ENCODE measurements at places on chromosomes 4 and X. TPM values are rescaled to one million over a fixed set of nuclear protein-coding genes. Genes with fewer than 3 reads are reported as not detected.

Gene NLGN3
- 0.63 TPM for total RNA-seq

- H3K4me1 ChIP-seq: peaks cover 25% of the 10 kb centered on the region
- H3K36me3 ChIP-seq: no peaks in the 10 kb centered on the region
- no peak overlapping the region for H3K27ac ChIP-seq
- peaks cover 4% of the 10 kb centered on the region for H3K27me3 ChIP-seq
Measured at GRCh38 chr4:99759346-99759984, 57.2 kb upstream of the DAPP1 start.

DNA sequence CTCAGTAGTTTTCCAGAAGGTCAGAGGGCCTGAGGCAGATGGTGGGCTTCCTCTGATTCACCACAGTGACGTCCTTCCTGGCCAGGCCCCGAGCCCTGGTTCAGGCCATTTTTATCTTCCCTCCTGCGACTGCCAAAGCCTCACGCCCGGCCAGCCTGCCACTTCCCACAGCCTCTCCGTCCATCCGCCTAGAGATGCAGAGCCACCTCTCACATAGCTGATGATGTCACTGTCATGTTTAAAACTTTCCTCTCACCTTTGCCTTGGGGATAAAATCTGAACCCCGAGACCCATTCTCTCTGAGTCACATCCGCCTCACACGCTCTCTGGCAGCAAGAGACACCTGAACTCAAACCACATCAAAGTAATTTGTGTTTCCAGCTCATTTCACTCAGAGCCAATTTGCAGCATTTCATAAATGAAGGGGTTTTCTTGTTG lies 175.3 kb downstream of the QDPR start:
- H3K27me3 ChIP-seq: no peaks in the 10 kb centered on the region
- peak overlapping the region; percentile 41 for H3K4me3 ChIP-seq
- DNase-seq: peak; percentile 88
- H3K27ac ChIP-seq: peak overlapping the region; percentile 94

GRCh38 chr4:156971676-156972378 lies at the start of gene PDGFC:
Gene PDGFC, minus strand, starts transcription at chr4:156971799. Its CDS starts 896 bp downstream, at chr4:156970903.
- H3K36me3 ChIP-seq: no peaks in the 10 kb centered on the region
- H3K27ac ChIP-seq: no peak within 1 kb of the TSS
- peak; percentile 9 for DNase-seq
- peaks cover 59% of the 10 kb centered on the region for H3K27me3 ChIP-seq
- H3K4me3 ChIP-seq: peak within 1 kb of the TSS; percentile 1

GRCh38 chr4:8538076-8538702 lies 42.0 kb upstream of the GPR78 start:
- H3K36me3 ChIP-seq: no peaks in the 10 kb centered on the region
- H3K4me3 ChIP-seq: no peak overlapping the region
- H3K4me1 ChIP-seq: peaks cover 9% of the 10 kb centered on the region
- H3K27me3 ChIP-seq: peaks cover 3% of the 10 kb centered on the region

Gene ARR3
- total RNA-seq: not detected

Gene CLIC2
- total RNA-seq: not detected

- DNase-seq: no peak
- H3K4me1 ChIP-seq: no peaks in the 10 kb centered on the region
- H3K27me3 ChIP-seq: no peaks in the 10 kb centered on the region
- no peak overlapping the region for H3K4me3 ChIP-seq
Measured at GRCh38 chr4:16760617-16761363, 137.7 kb downstream of the LDB2 start.

- H3K4me1 ChIP-seq: no peaks in the 10 kb centered on the region
- no peak overlapping the region for H3K27ac ChIP-seq
- DNase-seq: no peak
- H3K36me3 ChIP-seq: no peaks in the 10 kb centered on the region
Measured at GRCh38 chr4:10354746-10355145, 102.5 kb downstream of the ZNF518B start.

- H3K4me3 ChIP-seq: no peak overlapping the region
- no peaks in the 10 kb centered on the region for H3K4me1 ChIP-seq
- H3K27me3 ChIP-seq: no peaks in the 10 kb centered on the region
Measured at GRCh38 chrX:67524950-67525691, 18.7 kb upstream of the AR start.

GRCh38 chr4:145390571-145390970 lies 91.1 kb upstream of the SMAD1 start:
- H3K27ac ChIP-seq: no peak overlapping the region
- no peaks in the 10 kb centered on the region for H3K4me1 ChIP-seq
- peaks cover 27% of the 10 kb centered on the region for H3K27me3 ChIP-seq
- H3K4me3 ChIP-seq: no peak overlapping the region
- H3K36me3 ChIP-seq: no peaks in the 10 kb centered on the region
- no peak for DNase-seq

Gene CLGN
- total RNA-seq: 0.23 TPM

Gene ZFP92
- 1.3 TPM for total RNA-seq

Gene PRDM8
- total RNA-seq: 2.8 TPM

DNA sequence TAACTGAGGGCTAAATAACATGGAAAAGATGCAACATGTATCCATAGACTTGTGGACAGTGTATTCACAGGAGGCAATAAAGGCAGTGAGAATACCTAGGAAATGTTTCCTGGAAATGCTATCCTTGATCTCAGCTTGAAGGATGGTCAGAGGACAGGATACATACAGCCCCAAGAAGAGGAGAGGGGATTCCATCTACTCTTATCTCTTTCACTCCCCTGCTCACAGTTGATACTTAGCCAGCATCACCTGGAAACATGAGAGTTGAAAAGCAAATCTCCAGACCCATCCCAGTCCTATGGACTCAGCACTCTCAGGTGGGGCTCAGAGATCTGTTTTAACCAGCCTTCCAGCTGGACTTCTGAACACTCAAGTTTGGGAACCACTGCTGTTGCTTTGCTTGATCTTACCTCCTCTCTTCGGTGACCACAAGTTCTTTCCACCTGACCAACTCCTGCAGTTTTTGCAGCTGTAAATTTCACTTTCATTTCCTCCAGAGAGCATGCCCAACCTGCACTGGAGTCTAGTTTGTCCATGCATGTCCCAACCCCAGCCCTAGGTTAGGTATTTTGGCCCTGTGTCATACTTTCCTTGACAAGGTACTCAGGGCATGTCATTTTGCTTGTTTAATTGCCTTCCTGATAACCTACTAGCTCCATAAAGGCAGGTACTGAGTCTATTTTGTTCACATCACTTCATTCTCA lies 10.4 kb downstream of the RELL1 start:
- peak overlapping the region; percentile 11 for H3K27ac ChIP-seq
- H3K4me1 ChIP-seq: peaks cover 72% of the 10 kb centered on the region
- H3K36me3 ChIP-seq: peaks cover 16% of the 10 kb centered on the region
- DNase-seq: peak; percentile 34
- H3K27me3 ChIP-seq: no peaks in the 10 kb centered on the region
- no peak overlapping the region for H3K4me3 ChIP-seq

Gene IQCM
- not detected for total RNA-seq

- no peaks in the 10 kb centered on the region for H3K4me1 ChIP-seq
- DNase-seq: no peak
- no peak overlapping the region for H3K27ac ChIP-seq
- H3K4me3 ChIP-seq: no peak overlapping the region
- peaks cover 8% of the 10 kb centered on the region for H3K27me3 ChIP-seq
- no peaks in the 10 kb centered on the region for H3K36me3 ChIP-seq
Measured at GRCh38 chr4:74682567-74683359, 111.6 kb downstream of the BTC start.

Gene CCDC160
- not detected for total RNA-seq

Gene PAGE4
- not detected for total RNA-seq

- DNase-seq: no peak
- peak overlapping the region; percentile 74 for H3K27ac ChIP-seq
- no peaks in the 10 kb centered on the region for H3K27me3 ChIP-seq
- H3K4me1 ChIP-seq: peaks cover 77% of the 10 kb centered on the region
- peaks cover 56% of the 10 kb centered on the region for H3K36me3 ChIP-seq
Measured at GRCh38 chrX:136674270-136674985, 26.5 kb downstream of the CD40LG start.

Gene CT45A2
- not detected for total RNA-seq

- peaks cover 52% of the 10 kb centered on the region for H3K4me1 ChIP-seq
- DNase-seq: peak; percentile 9
- peak overlapping the region; percentile 61 for H3K27ac ChIP-seq
- peaks cover 15% of the 10 kb centered on the region for H3K36me3 ChIP-seq
Measured at GRCh38 chrX:41664375-41664901, 24.3 kb upstream of the GPR34 start.

GRCh38 chr4:136643416-136643815 lies 888.9 kb downstream of the PCDH18 start:
- no peaks in the 10 kb centered on the region for H3K4me1 ChIP-seq
- no peak overlapping the region for H3K4me3 ChIP-seq
- no peak overlapping the region for H3K27ac ChIP-seq
- no peaks in the 10 kb centered on the region for H3K27me3 ChIP-seq
- no peak for DNase-seq
- H3K36me3 ChIP-seq: no peaks in the 10 kb centered on the region

DNA sequence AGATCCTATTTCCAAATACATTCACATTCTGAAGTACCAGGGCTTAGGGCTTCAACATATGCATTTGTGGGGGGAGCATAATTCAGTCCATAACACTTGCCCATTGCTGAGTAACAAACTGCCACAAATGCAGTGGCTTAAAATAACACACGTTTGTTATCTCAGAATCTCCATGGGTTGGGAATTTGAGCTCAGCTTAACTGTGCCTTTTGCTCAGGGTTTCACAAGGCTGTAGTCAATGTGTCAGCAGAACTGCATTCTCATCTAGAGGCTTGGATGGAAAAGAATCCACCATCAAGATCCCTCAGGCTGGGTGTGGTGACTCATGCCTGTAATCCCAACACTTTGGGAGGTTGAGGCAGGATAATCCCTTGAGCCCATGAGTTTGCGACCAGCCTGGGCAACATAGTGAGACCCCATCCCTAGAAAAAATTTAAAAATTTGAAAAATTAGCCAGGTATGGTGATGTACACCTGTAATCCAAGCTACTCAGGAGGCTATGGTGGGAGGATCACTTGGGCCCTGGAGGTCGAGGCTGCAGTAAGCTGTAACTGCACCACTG lies 25.8 kb upstream of the TBL1X start:
- no peak for DNase-seq

Gene ARMCX1
- 4.7 TPM for total RNA-seq

DNA sequence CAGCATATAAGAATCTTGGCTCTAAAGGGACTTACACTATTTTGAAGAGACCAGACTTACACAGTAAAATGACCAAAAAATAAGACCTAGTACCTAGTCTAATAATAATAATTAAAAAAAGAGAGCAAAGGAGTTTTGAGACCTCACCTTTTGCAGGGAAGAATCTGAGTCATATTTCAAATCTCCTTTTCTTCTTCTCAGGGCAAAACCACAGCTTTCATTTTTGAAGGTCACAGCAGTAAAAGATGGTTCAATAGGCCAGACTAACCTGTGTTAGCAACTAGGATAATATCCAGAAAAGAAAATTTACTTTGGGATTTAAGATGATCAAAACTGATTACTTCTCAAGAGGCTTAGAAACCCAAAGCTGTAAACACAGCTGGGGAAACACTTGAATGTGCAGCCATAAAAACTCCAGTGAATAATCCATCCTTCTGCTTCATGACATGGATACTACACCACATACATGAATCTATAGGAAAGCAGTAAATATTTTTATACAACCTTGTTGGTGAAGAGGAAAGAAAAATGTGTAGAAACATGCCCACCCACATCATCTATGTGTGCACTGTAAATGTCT lies 25.9 kb upstream of the LNX1 start:
- H3K27ac ChIP-seq: no peak overlapping the region
- peaks cover 6% of the 10 kb centered on the region for H3K4me1 ChIP-seq

Gene NLRP2B
- total RNA-seq: not detected

- H3K36me3 ChIP-seq: no peaks in the 10 kb centered on the region
- DNase-seq: no peak
- no peak overlapping the region for H3K4me3 ChIP-seq
- no peaks in the 10 kb centered on the region for H3K27me3 ChIP-seq
- H3K27ac ChIP-seq: no peak overlapping the region
Measured at GRCh38 chr4:139896091-139896604, 230.5 kb downstream of the MGST2 start.

DNA sequence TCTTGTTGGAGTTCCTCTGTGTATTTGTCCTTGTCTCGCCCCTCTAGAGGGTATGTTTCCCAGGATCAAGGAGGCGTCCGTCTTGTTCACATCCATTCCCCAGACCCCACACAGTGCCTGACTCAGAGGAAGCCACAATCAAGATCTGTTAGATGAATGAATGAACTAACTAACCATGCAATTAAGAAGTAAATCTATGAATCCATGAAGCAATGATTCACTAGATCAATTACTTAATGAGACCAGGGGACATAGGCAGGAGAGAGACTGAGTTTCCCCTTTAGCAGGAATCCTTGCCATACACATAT lies 11.9 kb downstream of the BLOC1S4 start:
- no peak overlapping the region for H3K4me3 ChIP-seq
- no peaks in the 10 kb centered on the region for H3K27me3 ChIP-seq
- H3K36me3 ChIP-seq: no peaks in the 10 kb centered on the region
- no peak for DNase-seq

GRCh38 chr4:184163813-184164212 lies 53.9 kb downstream of the ENPP6 start:
- no peak overlapping the region for H3K4me3 ChIP-seq
- H3K27ac ChIP-seq: no peak overlapping the region
- H3K27me3 ChIP-seq: peaks cover 49% of the 10 kb centered on the region
- H3K36me3 ChIP-seq: no peaks in the 10 kb centered on the region

Gene CFAP99
- not detected for total RNA-seq

Gene ZRSR2
- 14.7 TPM for total RNA-seq

DNA sequence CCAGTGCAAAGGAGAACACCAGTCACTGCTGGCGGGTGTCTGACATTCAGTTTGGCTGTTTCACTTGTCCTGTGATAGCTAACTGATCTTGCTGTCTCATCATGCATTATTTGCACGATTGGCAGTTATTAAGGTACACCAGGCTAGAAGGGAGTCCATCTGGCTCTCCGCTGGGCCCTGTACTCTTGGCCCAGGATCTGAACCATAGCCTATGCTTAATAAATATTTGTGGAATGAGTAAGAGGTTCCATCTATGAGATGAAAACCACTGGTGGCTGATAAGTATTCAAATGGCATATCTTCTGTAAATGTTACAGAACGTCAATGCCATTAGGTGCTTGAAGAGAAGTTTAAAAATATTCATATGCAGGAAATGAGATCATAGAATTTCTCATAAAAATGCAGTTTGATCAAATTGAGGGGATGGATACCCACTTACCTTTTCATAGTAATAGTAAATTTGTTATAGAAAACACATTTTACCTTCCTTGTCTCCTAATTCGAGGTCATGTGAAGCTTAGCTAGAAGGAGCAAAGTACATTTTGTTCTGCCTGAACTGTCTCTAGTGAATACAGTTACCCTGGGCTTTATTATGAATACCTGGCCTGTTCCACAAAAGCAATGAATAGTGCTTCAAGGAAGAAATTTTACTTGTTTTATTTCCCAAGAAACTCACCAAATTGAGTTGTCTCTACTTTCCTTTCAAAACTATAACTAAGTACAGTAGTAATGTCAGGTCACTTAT lies 213.5 kb downstream of the CBR4 start:
- H3K36me3 ChIP-seq: no peaks in the 10 kb centered on the region
- H3K4me1 ChIP-seq: no peaks in the 10 kb centered on the region
- no peaks in the 10 kb centered on the region for H3K27me3 ChIP-seq
- H3K27ac ChIP-seq: no peak overlapping the region
- H3K4me3 ChIP-seq: no peak overlapping the region

- no peak overlapping the region for H3K27ac ChIP-seq
- no peak overlapping the region for H3K4me3 ChIP-seq
- no peak for DNase-seq
- H3K36me3 ChIP-seq: no peaks in the 10 kb centered on the region
- no peaks in the 10 kb centered on the region for H3K27me3 ChIP-seq
- no peaks in the 10 kb centered on the region for H3K4me1 ChIP-seq
Measured at GRCh38 chr4:124409044-124409443, 303.5 kb downstream of the ANKRD50 start.

- H3K4me1 ChIP-seq: peaks cover 12% of the 10 kb centered on the region
- H3K27me3 ChIP-seq: no peaks in the 10 kb centered on the region
- H3K4me3 ChIP-seq: no peak overlapping the region
- no peak overlapping the region for H3K27ac ChIP-seq
Measured at GRCh38 chrX:19904778-19905367, 17.5 kb upstream of the SH3KBP1 start.

Data from activated CD8-positive, alpha-beta T cell treated with anti-CD3 and anti-CD28 coated beads for 36 hours (primary cell).